ENCODE measurements at places on chromosomes 16 and 17.
A peak's percentile ranks its signal among the peaks of the same experiment; 100 is the strongest.

DNA sequence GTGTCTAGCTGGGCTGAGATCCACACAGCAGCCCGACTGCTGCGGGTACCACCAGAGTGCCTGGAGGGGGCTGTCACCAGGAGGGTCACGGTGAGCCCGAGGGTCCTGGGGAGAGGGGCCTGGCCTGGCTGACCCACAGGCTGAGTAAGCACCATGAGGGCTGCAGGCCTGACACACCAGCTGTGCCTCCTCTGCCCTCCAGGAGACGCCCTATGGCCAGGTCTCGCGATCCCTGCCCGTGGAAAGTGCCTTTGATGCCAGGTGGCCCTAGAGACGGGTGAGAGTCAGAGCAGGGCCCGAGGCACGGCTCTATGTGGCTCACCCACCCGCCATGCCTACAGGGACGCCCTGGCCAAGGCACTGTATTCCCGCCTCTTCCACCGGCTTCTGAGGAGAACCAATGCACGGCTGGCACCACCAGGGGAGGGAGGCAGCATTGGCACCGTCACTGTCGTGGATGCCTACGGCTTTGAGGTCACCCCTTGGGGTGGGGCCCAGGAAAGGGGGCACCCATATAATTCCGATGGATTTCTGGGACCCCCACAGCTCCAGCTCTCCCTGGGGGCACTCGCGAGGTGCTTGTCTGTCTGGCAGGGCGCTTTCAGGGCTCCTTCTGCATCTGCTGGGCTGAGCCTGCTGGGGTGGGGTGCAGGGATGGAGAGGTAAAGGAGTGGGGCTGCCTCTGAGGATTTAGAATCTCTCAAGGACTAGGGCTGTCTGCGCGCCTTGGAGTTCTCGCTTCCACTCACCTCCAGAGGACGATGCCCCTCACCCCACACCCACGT, 7.1 kb downstream of the MYO15B start:
- DNase-seq: no peak

- peak; percentile 58 for DNase-seq
These were observed 1.8 kb upstream of the ZNF500 start for GRCh38 chr16:4768549-4769305.

GRCh38 chr17:20944014-20944865, 98.6 kb downstream of the USP22 start:
- DNase-seq: no peak

DNA sequence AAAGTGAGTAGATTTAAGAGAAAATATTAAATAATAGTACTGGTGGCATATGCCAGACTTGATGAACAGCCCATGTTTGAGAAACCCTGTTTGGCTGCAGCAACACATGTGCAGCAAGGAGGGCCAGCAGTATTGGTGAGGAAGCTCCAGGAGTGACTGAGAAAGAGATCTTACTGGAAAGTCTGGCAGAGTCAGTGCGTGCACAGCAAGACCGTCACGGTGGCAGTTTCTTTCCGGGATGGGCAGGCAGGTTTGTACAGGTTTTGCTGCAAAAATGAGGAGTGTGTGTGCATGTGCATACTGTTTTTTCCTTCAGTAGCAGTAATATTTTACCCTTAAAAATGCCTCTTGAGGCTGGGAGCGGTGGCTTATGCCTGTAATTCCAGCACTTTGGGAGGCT, 41.4 kb downstream of the KSR1 start:
- no peak for DNase-seq

GRCh38 chr16:28293601-28293960, 1.3 kb downstream of the SBK1 start:
- no peak for DNase-seq

- no peak for DNase-seq
These were observed 67.7 kb upstream of the BCO1 start for GRCh38 chr16:81170824-81171223.

DNA sequence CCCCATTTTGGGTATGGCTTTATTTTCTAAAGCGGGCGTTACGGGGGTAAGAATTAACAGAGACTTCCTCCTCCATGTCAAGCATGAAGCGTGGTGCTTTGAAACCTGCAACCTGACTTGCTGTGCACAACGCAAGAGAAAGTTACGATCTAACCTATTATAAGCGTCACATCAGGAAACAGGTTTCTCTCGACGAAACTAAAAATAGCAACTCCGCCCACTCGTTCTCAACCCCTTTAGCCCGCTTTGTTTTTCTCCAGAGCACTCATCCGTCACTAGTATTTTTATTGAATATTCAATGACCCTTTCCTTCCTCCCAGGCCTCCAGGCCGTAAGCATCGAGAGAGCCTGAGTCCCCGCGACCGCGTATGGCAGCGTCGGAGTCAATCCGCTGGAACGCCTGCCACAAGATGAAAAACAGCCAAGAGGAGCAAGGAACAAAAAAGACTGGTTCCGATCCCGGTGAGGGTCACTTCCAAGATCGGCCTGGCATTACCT, 555 bp downstream of the NUP88 start:
- peak; percentile 23 for DNase-seq

DNA sequence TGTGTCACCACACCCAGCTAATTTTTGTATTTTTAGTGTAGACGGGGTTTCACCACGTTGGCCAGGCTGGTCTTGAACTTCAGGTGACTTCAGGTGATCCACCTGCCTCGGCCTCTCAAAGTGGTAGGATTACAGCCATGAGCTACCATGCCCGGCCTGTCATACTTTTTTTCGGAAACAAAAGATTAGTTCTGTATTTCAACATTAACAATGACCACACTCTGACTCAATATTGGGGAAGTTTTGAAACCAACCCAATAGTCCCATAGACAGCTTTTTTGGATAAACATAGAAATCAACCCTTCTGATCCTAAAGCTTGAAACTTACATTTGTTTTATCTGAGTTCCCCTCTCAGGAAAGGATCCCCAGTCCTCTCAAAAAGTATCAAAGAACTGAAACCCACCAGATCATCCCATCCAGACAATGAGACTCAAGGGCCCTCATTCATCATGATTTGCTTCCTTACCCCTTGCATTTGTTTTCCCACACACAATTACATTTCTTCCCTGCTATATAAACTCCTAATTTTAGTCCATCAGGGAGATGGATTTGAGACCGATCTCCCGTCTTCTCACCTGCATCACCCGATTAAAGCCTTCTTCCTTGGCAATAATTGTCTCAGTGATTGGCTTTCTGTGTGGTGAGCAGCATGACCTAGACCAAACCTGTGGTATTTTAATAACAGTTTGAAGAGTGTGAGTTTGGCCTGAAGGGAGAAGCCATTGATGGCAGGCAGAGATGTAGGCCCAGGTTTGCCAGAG, 7.2 kb upstream of the AGRP start:
- DNase-seq: no peak

DNA sequence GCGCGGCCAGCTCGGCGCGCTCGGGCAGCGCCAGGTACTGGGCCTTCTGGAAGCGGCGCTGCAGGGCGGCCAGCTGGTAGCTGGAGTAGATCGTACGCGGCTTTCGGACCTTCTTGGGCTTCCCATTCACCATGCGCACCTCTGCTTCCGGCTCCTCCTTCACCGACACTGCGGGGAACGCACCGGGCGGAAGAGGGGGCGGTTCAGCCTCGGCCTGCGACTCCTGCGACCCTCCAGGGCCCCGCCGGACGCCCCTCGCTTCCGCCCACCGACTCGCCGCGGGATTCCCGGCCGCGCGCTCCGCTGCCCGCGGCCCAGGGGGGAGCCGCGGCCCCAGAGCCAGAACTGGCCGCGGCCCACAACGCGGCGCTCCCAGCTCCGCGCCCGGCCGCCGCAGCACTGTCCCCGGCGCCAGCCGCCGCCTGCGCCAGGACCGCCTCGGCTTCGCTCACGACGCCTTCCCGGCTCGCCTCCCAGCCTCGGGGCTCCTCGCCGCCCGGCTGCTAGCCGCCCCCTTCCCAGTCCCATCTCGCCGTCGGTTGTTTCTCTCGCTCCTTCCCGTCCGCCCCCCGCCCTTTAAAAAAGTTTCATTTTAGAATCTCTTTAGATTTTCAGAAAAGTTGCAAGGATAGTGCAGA, 1.5 kb downstream of the DLX3 start:
- no peak for DNase-seq

GRCh38 chr16:63539276-63539675, 1503.0 kb upstream of the CDH8 start:
- no peak for DNase-seq

DNA sequence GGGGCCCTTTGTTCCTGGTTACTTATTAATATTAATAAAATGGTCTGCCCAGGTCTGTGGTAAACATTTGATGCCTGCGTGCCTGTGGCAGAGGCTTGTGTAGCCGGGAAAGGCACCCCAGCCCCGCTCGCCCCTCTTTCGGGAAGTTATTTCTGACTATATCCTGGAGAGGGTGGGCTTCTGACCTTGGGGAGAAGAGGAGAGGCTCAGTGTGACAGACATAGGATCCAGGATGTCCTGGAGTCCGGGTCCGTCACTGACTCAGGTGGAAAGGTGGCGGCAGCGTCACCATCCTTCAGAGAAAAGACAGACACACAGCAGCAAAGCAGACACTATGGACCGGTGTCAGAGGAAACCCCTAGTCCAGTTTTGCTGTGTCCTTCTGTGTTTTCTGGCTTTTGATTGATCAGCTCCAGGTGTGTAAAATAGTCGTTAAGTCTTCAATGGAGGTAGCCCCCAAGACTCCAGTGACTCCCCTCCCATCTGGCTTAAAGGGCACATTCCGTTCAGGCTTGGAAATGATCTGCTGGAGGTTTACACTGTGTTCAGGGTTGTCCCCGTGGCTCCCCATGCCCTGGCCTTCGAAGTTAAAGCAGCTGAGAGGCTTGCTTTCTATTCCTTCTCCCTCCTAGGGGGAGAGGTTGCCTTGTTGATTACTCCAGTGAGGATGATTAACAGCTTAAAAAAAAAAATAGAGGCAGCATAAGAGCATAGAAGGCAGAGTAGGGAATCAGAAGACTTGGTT, 81.6 kb downstream of the CCDC182 start:
- DNase-seq: no peak

DNA sequence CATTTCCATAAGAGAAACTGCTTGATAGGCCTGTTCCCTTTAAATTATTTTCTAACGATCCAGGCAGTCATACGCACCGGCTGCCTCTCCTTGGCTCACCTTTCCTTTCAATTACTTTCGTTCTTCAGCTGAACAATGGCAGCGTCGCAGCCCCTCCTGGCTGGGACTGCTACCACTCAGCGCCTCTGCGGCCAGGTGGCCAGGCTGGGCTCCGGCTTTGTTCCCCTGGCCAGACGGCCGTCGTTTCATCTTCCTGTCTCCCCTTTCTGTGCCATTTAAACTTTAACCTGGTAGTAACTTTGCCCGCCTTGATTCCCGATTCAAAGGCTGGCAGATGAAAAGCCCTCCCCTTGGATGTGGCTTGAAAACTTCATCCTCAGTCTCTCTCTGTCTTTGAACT, 79.0 kb downstream of the C16orf78 start:
- no peak for DNase-seq

GRCh38 chr16:2507052-2507659, 6.6 kb upstream of the ATP6V0C start:
- DNase-seq: no peak

DNA sequence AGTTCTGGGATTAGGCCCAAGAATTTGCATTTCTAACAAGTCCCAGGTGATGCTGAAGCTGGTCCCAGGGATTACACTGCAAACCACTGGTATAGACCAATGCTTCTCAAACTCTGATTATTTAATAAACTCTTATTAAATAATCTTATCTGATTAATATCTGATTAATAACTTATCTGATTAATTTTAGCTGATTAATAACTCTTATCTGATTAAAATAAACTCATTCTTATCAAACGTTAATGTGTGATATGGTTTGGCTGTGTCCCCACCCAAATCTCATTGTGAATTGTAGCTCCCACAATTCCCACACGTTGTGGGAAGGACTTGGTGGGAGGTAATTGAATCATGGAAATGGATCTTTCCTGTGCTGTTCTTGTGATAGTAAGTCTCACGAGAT, 78.6 kb upstream of the TANC2 start:
- DNase-seq: no peak

GRCh38 chr16:75943705-75944514, 217.6 kb upstream of the CPHXL start:
- DNase-seq: no peak

Measured in GDM1 (cell line).